ENCODE measurements at places on chromosomes 1 and 21.

- DNase-seq: no peak
Measured at GRCh38 chr1:98336472-98337083, 324.9 kb upstream of the SNX7 start.

GRCh38 chr1:108949044-108949443, 14.2 kb downstream of the CLCC1 start:
- DNase-seq: no peak

- DNase-seq: no peak
Measured at GRCh38 chr21:41560661-41561158, 52.8 kb upstream of the TMPRSS2 start.

- DNase-seq: no peak
Measured at GRCh38 chr21:43355925-43356289, 71.0 kb downstream of the SIK1 start.

DNA sequence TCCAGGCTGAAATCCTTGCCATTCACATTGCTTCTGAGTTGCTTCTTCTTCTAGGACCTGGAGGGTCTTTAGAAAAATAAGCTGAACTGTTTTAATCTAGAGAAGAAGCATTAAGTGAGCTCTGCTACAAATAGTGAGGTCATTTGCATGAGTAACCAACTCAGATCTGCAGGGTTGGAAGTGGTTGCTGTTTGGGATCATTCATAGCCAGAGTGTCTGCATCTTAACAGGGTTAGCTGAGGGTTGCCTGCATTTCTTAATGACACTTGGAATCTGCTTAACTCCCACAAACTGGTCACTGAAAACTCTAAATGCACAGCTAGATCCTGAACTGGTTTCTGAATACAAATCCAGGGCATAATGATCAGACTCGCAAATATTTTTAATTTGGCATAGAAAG, 9.9 kb downstream of the CNIH3 start:
- no peak for DNase-seq

GRCh38 chr1:173864179-173864867, 3.5 kb downstream of the GAS5 start:
- DNase-seq: no peak

DNA sequence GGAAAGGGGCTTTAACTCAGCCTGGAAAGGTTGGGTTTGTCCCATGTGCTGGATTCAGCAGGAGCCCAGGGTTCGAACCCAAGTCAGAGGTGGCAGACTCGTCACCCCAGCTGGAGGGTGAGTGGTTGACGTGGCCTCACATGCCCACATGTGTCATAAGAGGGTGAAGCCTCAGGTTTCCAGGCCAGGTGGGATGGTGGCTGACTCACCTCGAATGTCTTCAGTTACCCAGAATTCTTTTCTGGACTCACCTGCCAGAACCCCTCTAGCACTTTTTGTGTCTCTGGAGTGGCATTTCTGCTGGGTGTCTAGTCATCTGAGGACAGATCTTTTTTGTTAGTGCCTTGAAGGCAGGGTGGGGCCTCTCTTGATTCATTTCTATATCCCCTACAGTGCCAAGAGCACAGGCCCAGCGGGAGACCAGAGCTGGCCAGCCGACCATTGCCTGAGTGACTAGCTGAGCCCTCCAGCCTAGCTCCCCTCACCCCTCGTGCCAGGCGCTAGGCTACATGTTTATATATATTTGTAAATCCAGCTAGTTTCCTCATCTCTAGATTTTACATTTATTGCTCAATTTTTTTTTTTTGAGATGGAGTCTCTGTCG, 28.1 kb downstream of the IL6R start:
- no peak for DNase-seq

DNA sequence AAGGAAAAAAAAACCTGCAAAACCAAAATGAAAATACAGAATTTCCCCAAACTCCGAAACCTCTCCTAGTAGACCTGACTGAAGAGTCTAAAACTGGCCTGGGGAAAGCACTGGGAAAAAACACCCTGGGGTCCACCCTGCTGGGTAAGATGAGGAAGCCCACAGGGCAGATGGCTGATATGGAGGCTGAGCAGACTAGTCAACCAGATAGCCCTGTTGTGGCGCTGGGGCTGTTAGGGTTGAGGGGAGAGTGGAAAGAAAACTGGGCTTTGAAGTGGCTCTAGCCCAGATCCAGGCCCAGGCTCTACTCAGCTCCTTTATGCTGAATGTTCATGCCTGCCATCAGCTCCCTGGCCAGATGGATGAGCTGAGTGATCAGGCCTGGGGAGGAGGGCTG, 6.8 kb upstream of the SLAMF1 start:
- no peak for DNase-seq

- no peak for DNase-seq
Measured at GRCh38 chr1:203425663-203425975, 50.0 kb upstream of the PRELP start.

GRCh38 chr1:1212780-1213344, 1.1 kb downstream of the TNFRSF4 start:
- no peak for DNase-seq

DNA sequence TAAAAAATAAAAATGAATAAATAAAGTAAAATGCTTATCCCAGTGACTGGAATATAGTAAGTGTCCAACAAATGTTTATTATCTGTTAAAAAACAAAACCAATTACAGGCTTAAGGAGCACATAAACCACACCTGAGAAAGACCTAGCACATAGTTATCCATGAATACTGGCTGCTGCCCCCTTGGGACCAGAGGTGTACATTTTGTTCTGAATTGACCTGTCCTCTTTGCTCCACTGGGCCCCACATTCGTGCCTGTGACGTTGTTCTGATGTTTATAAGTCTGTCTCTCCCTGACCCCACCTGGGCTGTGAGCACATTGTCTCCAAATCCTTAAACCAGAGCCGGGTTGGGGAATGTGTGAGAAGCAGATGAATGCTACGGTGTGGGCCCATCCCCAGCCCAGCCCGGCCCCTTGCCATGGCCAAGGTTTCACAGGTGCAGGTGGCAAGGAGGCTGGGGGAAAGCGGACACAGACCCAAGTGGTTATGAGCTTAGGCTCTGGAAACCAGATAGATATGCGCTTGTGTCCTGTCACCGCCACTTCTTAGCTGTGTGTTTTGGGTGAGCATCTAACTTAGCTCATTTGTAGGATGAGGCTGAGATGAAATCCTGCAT, 29.1 kb downstream of the OPRD1 start:
- DNase-seq: no peak

GRCh38 chr1:1120866-1121591, 5.1 kb upstream of the C1orf159 start:
- no peak for DNase-seq

- no peak for DNase-seq
Measured at GRCh38 chr1:208929575-208929974, 653.9 kb upstream of the CAMK1G start.

DNA sequence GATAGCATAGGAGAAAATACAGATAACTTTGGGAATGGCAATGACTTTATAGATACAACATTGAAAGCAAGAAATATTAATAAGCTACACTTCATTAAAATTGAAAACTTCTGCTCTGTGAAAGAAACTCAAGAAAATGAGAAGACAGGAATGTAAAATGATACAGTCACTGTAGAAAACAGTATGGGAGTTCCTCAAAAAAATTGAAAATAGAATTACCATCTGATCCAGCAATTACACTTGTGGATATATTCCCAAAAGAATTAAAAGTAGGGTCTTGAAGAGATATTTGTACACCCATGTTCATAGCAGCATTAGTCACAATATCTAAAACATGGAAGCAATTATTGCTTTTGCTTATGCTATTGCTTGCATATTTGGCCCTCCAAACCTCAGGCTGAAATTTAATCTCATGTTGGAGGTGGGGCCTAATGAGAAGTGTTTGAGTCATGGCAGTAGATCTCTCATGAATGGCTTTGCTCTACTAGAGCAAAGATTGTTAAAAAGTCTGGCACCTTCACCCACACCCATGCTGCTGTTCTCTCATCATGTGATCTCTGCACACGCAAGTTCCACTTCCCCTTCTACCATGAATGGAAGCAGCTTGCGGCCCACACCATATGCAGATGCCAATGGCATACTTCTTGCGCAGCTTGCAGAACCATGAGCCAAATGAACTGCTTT, 15.3 kb upstream of the AHCYL1 start:
- DNase-seq: no peak

- no peak for DNase-seq
Measured at GRCh38 chr1:71593523-71593922, 512.7 kb upstream of the ZRANB2 start.

GRCh38 chr1:155321639-155322503, 1.2 kb downstream of the RUSC1 start:
- DNase-seq: peak; percentile 61

DNA sequence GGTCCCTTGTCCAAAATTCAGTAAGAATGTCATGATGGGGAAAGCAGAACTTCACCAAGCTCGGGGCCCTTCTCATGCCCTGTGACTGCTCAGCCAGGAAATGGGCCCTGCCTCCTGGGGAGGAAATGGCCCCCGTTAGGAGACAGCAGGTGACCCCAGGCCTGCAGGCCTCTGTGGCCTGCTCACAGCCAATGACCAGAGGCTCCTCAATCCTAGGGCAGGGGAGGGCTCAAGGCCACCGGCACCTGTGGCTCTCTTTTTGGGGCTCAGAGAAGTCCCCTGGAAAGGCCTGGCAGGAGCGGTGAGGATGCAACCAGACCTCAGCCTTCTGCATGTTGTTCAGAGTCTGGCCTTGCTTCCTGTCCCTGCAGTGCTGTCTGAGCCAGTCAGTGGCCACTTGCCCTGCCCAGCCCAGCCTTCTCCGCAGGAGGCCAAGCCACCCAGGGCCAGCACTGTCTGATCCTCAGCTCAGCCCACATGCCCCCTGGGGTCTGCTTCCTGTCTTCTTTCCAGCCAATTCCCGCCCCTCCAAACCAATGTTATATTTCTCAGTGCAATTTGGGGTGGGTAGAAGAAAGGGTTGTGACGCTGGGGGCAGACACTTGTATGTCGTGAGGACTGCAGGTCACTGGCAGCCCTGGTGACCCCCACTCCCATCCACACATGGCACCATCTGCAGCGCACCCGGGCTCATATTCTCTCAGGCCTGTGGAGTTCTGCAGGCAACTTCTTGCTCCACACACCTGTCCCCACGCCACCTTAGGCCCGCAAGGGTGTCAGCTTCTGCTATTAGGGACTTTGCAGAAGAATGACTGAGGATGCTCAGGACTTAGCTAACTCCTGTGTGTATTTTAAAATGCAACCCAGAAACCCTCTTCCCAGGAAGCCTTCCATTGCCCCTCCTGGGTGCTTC, 83.6 kb downstream of the ITPKB start:
- no peak for DNase-seq

- DNase-seq: no peak
Measured at GRCh38 chr1:29827801-29828525, 591.6 kb downstream of the PTPRU start.

GRCh38 chr1:186985889-186986491, 157.2 kb downstream of the PLA2G4A start:
- peak; percentile 54 for DNase-seq

DNA sequence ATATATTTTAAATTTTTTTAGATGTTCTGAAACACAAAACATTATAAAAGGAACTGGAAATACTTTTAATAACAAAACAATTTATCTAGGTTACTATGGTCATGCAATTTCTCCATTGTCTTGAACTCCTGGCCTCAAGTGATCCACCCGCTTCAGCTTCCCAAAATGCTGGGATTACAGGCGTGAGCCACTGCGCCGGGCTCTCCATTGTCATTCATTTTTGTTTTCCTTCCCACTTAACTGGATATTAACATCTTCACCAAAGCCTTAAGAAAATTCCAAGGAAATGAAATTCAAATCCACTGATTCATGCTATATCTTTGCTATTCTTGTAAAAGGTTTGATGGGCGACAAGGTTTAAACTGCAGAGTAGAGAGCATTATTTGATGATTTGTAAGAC, 279.5 kb upstream of the PKN2 start:
- no peak for DNase-seq

- DNase-seq: no peak
Measured at GRCh38 chr1:2081326-2081885, 31.2 kb downstream of the PRKCZ start.

GRCh38 chr1:5405263-5405662, 587.0 kb downstream of the NPHP4 start:
- DNase-seq: no peak

- no peak for DNase-seq
Measured at GRCh38 chr1:22228505-22228911, 85.6 kb upstream of the WNT4 start.

- no peak for DNase-seq
Measured at GRCh38 chr1:84163123-84163931, 19.3 kb downstream of the PRKACB start.

- peak; percentile 37 for DNase-seq
Measured at GRCh38 chr1:162276493-162276892, 100.2 kb downstream of the SPATA46 start.

- no peak for DNase-seq
Measured at GRCh38 chr1:169113613-169114119, 7.2 kb downstream of the ATP1B1 start.

DNA sequence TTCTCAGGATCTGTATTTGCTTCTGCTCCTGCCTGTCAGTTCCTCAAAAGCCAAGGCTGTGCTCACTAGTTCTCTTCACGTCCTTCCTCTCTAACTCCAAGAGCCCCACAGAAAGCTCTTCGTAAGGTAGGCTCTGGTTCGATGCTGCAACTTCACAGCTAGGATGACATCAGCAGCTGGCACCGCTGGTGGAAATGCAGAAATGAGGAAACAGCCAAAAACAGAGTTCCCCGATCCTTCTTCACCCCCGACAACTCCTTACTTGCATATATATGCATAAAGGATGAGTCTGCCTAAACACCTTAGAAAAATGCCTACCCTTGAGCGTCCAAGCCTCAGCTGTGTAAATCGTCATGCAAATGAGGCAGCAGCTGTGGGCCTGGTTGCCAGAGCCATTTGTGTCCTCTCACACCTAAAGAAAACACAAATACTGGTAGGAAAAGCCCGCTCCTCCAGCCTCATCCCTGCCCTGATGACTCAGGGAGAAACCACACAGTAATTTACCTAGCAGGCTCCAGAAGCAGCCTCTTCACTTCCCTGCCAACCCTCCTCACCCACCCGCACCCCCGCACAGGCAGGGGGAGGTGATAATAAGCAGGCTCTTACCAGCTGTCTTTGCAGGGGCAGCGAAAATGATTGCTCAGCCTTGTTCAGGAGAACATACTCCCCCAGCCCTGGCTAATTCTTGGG, 28.2 kb downstream of the BATF3 start:
- DNase-seq: no peak

- DNase-seq: peak; percentile 31
Measured at GRCh38 chr1:3799976-3800685, 3.8 kb upstream of the LRRC47 start.

DNA sequence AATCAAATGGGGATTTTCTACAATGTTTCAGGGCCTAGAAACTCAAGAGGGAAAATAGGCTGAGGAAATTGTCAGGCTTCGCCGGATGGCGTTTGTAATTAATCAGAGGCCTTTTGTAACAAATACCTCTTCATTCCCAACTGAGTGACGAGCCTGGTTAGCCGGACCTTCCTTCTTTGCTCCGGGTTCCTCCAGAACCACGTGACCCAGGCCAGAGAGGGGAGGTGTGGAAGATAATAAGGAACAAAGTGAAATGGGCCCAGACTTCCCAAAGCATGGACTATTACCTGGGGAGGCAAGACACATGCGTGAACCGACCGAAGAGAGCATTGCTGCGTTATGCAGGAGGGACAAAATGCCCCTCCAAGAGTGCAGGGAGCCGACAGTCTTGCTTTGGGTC, 7.5 kb upstream of the IGSF21 start:
- no peak for DNase-seq

GRCh38 chr1:236685917-236686814, at the start of gene ACTN2:
Gene ACTN2, plus strand, starts transcription at chr1:236686499. Its CDS starts 175 bp downstream, at chr1:236686674.
- peak; percentile 65 for DNase-seq

- DNase-seq: no peak
Measured at GRCh38 chr1:180254854-180255253, 24.8 kb downstream of the LHX4 start.

- no peak for DNase-seq
Measured at GRCh38 chr1:48652334-48652733, 124.4 kb downstream of the BEND5 start.
